ENCODE measurements at places on chromosomes 3 and 15. TPM values are rescaled to one million over a fixed set of nuclear protein-coding genes. Genes with fewer than 3 reads are reported as not detected.

DNA sequence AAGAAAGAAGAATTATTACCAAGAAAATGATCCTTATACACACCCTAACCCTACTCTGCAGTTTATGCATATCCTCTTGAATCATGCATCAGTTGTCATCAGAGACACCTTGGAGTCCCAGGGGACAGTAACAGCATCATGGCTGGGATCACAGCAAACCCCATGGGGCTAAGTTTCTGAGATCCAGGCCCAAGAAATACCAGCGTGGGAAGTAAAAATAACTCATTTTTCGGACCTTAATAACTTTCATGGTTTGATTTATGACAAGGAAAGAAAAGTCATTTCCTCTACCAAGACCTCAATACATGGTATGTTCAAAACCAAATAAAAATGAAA, 38.8 kb upstream of the B3GNT5 start:
- H3K27ac ChIP-seq, result no peak overlapping the region
- no peaks in the 10 kb centered on the region for H3K27me3 ChIP-seq

DNA sequence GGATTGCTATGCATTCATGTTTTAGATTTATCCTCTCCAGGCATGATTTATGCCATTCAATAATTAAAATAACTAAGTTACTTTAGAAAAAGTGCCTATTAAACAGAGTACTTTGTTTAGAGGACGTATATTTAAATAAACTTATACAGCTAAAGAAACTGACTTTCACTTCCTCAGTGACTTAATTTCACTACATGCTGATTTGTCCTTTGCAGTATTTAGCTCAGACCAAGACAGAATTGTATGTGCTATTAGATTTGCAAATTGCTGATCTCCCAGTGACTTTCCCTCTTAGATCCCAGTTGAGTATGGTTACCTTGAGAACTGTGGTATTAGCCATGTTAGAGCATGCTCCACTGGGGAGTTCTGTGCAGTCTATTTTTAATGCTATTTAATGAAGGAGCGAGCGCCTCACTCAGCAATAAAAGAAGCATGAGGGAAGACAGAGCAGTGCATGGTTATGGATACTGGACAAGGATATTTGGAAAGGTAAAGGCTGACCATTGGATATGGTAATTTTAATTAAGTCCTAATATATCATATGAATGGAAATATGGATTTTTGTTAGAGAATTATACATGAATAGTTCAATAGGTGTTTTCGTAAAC, 2.7 kb downstream of the ARPP21 start:
- no peak for DNase-seq
- no peak overlapping the region for H3K27ac ChIP-seq
- no peaks in the 10 kb centered on the region for H3K36me3 ChIP-seq
- H3K4me3 ChIP-seq, result no peak overlapping the region

GRCh38 chr3:160828880-160829279, 72.8 kb downstream of the PPM1L start:
- no peak overlapping the region for H3K4me3 ChIP-seq
- peaks cover 3% of the 10 kb centered on the region for H3K36me3 ChIP-seq
- H3K27ac ChIP-seq, result no peak overlapping the region
- H3K4me1 ChIP-seq, result peaks cover 12% of the 10 kb centered on the region
- no peak for DNase-seq

DNA sequence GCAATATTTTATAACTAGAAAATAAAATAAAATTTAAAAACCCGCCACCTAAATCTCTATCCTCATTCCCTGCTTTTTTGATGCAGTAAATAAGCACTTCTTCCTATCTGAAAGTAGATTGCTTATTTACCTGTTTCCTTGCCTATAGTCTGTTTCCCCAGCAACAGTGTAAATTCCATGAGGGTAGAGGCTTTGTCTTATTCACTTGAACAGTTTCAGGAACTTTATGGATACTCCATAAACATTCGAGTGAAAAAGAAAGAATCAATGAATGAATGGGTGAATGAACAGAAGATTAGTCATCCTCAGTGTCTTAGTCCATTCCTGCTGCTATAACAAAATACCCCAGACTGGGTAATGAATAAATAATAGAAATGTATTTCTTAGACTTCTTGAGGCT, 41.7 kb downstream of the SHC4 start:
- DNase-seq, result no peak
- H3K27me3 ChIP-seq, result no peaks in the 10 kb centered on the region
- no peak overlapping the region for H3K4me3 ChIP-seq
- no peak overlapping the region for H3K27ac ChIP-seq
- peaks cover 10% of the 10 kb centered on the region for H3K36me3 ChIP-seq
- H3K4me1 ChIP-seq, result peaks cover 6% of the 10 kb centered on the region

DNA sequence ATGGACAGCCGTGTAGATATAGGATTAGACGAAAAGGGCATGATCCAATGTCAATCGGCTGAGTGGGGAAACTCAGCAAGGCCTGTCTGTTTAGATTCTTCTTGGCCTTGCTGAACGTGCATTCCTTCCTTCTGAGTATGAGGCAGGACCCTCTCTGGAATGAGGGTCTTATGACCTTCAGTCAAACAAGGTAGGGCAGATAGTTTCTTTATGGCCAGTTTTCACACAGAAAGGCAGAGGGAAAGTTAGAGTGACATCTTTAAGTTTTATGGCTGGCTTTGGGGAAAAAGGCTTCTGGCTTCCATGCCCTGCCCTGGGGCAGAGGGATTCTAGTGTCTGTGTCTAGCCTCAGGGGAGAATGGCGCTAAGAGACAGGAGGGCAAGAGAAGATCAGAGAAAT, 29.7 kb downstream of the ARNT2 start:
- DNase-seq, result no peak
- H3K4me1 ChIP-seq, result peaks cover 50% of the 10 kb centered on the region
- H3K27me3 ChIP-seq, result no peaks in the 10 kb centered on the region
- no peak overlapping the region for H3K4me3 ChIP-seq
- H3K36me3 ChIP-seq, result no peaks in the 10 kb centered on the region
- no peak overlapping the region for H3K27ac ChIP-seq

GRCh38 chr3:123880998-123881561, 3.1 kb downstream of the MYLK start:
- H3K27ac ChIP-seq, result no peak overlapping the region
- peak overlapping the region; percentile 58 for H3K4me3 ChIP-seq
- H3K27me3 ChIP-seq, result peaks cover 31% of the 10 kb centered on the region
- no peaks in the 10 kb centered on the region for H3K36me3 ChIP-seq

SMCO1 gene
- not detected for total RNA-seq
